ENCODE measurements at places on chromosomes 7 and 10. TPM values are rescaled to one million over a fixed set of nuclear protein-coding genes. Genes with fewer than 3 reads are reported as not detected.

CCDC3 gene
- 2.7 TPM for total RNA-seq

BMPER gene
- total RNA-seq, result 0.52 TPM

SMNDC1 gene
- 8.8 TPM for total RNA-seq

OIT3 gene
- total RNA-seq, result not detected

GDF2 gene
- total RNA-seq, result not detected

CCL24 gene
- 0.37 TPM for total RNA-seq

ST8SIA6 gene
- total RNA-seq, result not detected

CDK14 gene
- 17.6 TPM for total RNA-seq

MICALL2 gene
- 14.1 TPM for total RNA-seq

SPOCK2 gene
- 2.1 TPM for total RNA-seq

PKD2L1 gene
- not detected for total RNA-seq
